ENCODE measurements at places on chromosomes 4 and X.

GRCh38 chrX:10855845-10856244, 235.5 kb upstream of the MID1 start:
- DNase-seq = no peak

- no peak for DNase-seq
These were observed 47.0 kb downstream of the TASL start for GRCh38 chrX:30530606-30531005.

GRCh38 chrX:18353931-18354368, 538 bp downstream of the SCML2 start:
- DNase-seq = no peak

GRCh38 chrX:38850807-38851544, 49.7 kb downstream of the MID1IP1 start:
- DNase-seq = no peak
